Activated CD8-positive, alpha-beta T cell treated with anti-CD3 and anti-CD28 coated beads, Interleukin-2, amount 10 ng/mL, durations not matched to agents 7 days and 5 days (primary cell): ENCODE measurements at places on chromosomes 5 and 9.

DNA sequence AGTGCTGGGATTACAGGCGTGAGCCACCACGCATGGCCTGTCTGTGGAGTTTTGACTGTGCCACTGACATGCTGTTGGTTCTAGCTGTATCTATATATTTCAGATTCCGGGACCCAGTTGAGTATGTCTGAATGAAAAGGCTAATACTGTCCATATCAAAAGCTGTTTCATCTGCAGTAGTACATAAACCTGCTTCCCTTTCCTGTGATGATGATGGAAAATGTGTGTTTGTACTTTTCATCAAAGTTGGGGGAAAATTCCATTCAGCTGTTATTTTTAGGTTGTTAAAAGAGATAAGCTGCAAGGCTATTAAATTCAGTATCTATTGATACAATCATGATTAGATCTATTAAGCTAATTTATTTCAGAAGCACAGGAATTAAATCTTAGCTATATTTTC is 237.6 kb upstream of the ADAMTSL1 start:
- DNase-seq: no peak

DNA sequence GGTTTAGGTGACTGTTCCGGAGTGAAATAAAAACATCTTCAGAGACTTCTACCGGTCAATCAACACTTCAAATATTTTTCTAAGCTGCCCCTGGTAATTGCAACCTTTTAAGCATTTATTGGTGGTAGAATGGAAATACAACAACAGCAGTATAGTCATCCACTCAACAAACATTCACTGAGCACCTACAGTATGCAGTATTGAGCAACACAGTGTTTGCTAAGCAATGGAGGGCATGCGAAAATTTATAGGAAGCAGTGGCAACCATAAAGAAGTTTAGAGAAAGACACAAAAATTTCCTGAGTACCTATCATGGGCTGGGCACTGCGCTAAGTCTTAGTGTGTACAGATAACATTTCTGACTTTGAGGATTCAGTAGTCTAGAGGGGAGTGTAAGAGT is 12.0 kb upstream of the SSBP2 start:
- DNase-seq: no peak

- no peak for DNase-seq
Observed at GRCh38 chr5:171975262-171975876, 31.1 kb downstream of the FBXW11 start.

GRCh38 chr5:109630093-109630492 is 59.6 kb upstream of the MAN2A1 start:
- no peak for DNase-seq

DNA sequence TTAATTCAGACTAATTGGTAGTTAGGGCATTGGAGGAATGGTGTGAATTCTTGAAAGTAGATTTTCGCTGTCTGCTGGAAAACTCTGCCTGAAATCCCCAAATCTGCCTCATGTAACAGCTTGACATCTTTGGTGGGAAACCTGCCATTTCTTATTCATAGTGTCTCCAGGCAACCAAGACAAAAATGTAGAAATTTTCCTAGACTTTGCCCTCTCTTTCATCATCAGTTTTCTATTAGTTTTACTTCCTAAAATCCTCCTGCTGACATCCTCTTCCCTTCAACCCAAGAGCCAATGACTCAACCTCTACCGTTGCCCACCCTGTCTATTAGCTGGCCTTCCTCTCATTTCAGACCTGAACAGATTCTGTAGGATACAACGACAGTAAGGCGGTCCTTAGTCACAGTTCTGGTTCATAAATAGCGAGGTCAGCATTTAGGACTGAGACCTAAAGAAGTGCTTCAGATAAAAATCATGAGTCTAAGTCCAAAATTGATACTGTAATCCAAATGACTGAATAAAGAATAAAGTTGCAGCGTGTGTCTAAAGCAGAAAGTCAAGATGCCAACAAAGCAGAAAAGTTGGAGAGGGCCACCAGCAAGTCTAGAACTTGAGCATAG is 133.9 kb downstream of the MUSK start:
- DNase-seq: no peak

- no peak for DNase-seq
Observed at GRCh38 chr5:98282521-98282920, 490.9 kb upstream of the RGMB start.

- peak; percentile 23 for DNase-seq
Observed at GRCh38 chr5:135569755-135570452, 8.9 kb downstream of the CXCL14 start.

- DNase-seq: no peak
Observed at GRCh38 chr5:171615705-171616640, 169.6 kb upstream of the SMIM23 start.
